T follicular helper cell (primary cell): ENCODE measurements at places on chromosomes 7 and 10.

DNA sequence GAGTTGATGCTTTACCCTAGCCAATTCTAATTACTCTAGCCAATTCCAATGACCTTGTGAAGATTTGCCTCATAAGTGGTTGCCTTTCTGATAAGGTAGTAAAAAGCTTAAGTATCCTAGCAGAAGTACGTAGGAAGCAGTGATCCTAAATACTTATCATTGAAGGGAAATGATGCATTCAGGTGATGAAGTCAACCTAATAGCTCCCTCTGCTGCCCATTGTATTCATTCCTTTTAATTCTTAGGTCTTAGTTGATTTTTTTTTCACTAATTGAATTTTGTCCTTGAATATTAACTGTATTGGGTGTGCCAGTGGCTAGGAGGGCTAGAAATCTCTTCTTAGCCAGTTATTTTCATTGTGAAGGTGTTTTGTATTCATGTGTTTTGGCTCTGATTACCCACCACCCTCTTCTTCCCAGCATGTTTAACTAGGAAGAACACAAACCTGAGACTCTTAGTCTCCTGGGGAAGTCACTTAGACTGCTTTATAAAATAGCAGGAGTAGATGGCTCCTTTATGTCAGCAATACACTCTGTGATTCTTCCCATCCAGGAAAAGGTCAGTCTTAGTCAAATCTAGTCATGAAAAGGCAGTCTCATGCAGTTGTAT is 46.3 kb downstream of the PLEKHA8 start:
- no peak for DNase-seq

DNA sequence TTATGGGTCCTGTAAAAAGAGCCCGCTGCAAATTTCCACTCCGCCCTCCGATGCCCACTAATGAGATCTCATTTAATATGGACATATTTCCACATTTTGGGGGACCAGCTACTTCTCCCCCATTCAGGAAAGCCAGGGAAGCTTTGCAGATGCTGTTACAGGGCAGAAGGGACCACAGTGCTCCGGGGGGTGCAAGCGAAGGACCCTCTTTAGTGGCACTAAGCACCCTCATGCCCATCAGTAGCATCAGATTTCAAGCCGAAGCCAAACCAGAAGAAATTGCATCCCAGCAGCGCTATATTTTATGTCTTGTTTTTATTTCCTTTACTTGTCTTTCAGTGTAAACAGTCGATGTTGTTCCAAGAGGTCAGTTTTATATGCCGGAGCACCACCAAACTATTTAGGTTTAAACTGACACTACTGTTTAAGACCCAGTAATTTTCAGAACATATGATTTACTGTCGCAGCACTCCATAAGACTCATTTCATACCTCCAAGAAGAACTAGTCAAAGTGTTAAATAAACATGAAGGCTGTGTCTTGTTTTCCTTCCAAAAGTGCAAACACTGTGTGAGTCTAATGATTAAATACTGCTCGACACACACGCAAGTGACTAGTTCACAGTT is 122.2 kb upstream of the MGMT start:
- no peak for DNase-seq

GRCh38 chr10:69863580-69863979 is 61.9 kb downstream of the COL13A1 start:
- DNase-seq, result no peak

DNA sequence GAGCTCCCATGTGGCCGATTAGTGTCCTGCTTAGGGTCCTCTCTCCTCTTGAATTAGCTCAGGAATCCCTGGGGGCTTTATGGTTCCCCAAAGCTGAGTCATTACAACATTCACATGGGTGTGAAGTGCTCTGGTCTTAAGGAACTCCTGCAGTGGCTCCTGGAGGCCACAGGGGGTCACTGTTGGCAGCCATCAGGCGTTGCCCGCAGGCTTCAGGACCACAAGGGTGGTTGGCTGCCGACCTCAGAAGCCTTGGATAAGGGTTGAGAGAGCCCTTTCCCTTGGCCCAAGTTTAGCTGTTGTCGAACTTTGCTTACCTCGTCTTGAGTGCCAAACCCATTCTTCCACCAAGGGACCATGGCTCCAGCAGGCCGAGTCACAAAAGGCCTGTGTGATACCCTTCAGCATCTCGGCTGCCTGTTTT is 61.7 kb downstream of the SH2D4B start:
- no peak for DNase-seq

- DNase-seq, result no peak
These were observed 51.4 kb upstream of the KIAA1217 start for GRCh38 chr10:24157567-24157966.

- DNase-seq, result no peak
These were observed 38.3 kb upstream of the BTBD16 start for GRCh38 chr10:122232769-122233168.

DNA sequence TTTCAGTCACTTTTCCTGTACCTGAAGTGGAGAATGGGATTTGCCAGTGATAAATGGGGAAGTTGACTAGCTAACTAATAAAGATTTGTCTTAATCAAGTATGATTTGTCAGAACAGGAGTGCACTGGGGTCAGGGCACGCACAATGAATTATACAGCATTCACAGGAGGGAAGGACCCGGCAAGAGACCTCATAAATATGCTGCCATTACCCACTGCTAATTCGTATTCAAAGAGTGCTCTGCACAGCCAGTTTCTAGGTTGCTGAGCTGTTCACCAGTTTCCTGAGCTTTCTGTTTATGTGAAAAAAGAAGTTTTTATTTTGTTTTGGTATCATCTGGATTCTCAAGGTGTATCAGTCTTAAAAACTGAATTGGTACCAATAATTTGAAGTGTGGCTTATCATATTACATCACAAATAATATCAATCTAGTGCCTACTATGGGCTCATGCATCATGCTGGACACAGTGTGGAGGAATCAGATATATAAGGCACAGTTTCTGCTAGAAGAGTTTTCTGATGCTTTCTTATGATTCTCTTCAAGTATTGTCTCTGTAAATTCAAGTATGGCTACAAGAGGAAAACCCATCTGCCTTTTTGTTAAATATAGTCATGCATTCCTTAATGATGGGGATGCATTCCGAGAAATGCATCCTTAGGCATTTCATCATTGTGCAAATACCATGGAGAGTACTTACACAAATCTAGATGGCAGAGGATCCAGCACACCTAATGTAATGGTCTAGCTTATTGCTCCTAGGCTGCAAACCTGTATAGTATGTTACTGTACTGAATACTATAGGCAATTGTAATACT is 202.2 kb downstream of the VTI1A start:
- no peak for DNase-seq

DNA sequence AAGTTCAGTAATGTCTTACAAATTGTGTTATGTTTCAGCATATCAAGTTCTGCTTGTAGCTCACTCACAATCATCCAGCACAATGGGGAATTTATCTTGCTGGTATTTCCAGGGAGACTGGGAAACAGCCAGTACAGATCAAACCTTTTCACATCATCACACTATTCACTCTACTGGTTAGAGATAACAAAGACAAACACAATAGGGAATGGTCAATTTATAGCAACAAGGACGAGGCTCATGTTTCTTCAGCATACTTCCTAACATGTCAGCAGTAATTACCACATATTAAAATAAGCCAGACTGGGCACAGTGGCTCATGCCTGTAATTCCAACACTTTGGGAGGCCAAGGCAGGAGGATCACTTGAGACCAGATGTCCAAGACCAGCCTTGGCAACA is 38.3 kb downstream of the TOMM7 start:
- DNase-seq, result no peak

GRCh38 chr10:5902511-5903274 is 12.7 kb downstream of the FBH1 start:
- DNase-seq, result no peak

- DNase-seq, result no peak
These were observed 269.0 kb upstream of the ETV1 start for GRCh38 chr7:14258441-14258840.

DNA sequence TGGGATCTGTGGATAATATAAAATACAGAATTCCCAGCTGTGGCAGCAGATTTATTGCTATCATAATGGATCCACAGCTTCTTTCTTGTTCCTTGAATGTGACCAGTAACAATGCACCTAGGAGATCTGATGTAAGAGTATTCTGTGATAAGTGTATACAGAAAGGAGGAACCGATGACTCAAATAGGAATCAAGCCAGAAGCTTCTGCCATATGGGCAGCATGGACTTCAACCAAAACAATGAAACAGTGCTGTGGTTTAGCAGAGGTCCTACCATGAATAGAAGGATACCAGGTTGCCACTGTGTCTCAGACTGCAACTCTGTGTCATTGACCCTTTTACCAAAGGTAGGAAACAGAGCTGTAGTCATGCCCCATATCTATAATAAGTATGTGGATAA is 81.8 kb downstream of the PTPRZ1 start:
- DNase-seq, result no peak

GRCh38 chr7:142797391-142798377 is 26.9 kb downstream of the PRSS2 start:
- no peak for DNase-seq

GRCh38 chr7:113071465-113071864 is 15.2 kb downstream of the GPR85 start:
- DNase-seq, result no peak

DNA sequence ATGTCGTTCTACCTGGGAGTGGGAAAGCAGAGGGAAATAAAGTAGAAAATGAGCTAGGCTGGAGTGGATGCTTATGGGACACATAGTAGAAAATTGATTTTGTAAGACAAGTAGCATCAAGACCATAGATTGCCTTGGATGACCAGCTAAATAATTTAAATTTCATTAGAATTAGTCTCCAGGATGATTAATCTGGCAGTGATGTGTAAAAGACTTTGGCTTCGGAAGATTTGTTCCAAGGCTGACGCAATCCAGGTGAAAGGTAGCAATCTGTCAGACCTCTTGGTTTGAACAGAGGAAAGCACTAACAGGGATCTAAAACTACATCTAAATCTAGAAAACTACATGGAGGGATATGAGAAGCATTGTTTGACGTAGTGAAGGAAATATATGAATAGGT is 236.5 kb downstream of the ARL4A start:
- DNase-seq, result no peak

GRCh38 chr10:21020545-21020944 is 123.4 kb upstream of the NEBL start:
- DNase-seq, result peak; percentile 1

DNA sequence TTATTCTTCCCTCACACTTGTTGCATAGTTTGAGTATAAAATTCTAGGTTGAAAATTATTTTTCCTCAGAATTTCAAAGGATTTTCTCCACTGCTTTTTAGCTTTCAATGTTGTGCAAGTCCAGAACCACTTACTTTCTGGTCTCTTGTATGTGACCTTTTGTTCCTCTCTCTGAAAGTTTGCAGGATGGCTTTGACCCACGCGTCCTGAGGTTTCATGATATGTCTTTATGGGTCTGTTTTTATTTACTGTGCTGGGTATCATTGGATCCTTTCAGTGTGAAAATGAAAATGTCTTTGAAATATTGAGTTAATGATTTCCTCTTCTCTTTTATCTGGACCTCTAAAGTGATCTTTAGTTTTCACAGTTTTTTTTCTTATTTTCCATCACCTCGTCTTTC is 38.5 kb downstream of the C1GALT1 start:
- no peak for DNase-seq
